GM18507 (cell line): ENCODE measurements at places on chromosomes 2 and 18.

DNA sequence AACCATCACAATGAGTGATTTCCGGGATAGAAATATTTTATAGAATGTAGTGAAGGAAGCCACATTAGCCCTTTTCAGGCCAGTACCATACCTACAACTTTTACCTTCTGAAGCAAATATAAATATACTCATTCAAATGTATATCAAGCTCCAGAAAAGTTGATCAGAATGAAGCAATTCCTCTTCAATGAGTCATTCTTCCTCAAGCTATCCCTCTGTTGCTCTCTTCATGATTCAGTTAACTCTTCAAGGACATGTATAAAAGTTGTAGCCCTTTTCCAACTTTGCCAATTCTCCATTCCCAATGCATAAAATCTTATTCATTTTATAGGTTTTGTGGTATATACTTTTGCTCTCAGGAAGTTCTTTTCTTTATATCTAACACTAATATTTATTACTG is 242.1 kb upstream of the RGPD4 start:
- DNase-seq = no peak

DNA sequence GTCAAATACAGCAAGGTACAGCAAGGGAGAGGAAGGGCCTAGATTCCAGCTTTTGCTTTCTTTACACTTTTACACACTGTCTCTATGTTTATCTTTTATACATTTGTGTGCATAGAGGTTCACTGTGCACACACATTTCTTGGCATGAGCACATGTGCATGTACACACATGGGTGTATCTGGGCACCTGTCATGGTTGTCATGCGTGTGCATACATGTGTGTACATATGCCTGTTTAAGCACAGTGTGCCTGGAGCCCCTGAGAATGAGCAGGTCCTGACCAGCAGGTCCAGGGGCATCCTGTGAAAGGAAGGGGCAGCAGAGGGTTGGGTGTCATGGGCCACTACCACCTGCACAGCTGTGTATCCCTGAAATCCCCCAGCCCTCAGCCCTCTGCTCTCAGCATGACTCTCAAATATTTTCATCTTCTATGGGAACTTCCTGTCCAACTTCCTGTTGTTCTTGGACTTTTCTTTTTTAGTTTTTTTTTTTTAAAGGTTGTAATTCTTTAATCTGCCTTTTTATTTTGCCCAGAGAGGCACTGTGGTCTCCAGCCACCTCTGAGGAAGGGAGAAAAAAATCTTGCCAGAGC is 97.0 kb upstream of the EPAS1 start:
- DNase-seq = no peak

GRCh38 chr2:197800091-197800490 is 4.3 kb upstream of the PLCL1 start:
- DNase-seq = no peak

DNA sequence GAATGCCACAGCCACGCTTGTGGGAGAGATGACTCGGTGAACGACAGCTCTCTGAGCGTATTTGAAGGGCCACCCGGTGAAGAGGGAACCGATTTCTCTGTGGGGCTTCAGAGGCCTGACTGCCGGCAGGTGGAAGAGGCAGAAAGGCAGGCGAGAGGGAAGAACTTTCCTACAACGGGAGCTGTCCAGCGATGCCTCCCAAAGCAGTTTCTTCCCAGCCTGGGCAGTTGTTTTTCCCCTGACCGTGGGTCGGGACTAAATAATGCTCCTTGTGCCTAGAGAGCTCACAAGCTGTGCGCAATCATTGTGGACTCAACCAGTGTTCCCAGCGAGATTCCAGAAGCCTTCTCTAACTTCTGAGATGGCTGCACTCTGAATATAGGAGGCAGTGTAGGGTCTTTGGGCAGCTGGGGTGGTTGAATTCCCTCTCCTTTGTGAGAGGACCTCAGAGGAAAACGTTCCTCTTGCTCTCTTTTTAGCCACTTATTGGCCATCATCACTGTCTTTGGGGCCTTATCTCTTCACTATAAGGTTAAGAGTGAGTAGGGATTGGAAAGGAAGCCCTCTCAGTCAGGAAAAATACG is 710 bp downstream of the SEC11C start:
- DNase-seq = no peak

- no peak for DNase-seq
Observed at GRCh38 chr2:103151046-103151445, 389.2 kb downstream of the TMEM182 start.

DNA sequence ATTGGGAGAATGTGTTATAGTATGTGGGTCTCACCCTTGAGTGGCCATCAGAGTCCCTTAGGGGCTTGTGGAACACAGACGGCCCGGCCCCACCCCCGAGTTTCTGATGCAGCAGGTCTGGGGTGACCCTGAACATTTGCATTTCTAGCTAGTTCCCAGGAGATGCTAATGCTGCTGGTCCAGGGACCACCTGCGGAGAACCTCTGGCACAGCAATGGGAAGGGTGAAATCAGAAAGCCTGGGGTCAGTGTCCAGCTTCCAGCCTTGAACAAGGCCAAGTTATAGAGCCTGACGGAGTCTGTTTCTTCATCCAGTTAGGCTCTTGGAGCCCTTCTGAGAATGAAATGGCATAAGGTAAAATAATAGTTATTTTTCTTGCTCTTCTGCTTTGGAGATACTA is 126.5 kb downstream of the RGPD3 start:
- DNase-seq = no peak

- no peak for DNase-seq
Observed at GRCh38 chr2:105175231-105175630, 66.3 kb upstream of the GPR45 start.

GRCh38 chr2:72038524-72038923 is 109.1 kb downstream of the CYP26B1 start:
- no peak for DNase-seq

DNA sequence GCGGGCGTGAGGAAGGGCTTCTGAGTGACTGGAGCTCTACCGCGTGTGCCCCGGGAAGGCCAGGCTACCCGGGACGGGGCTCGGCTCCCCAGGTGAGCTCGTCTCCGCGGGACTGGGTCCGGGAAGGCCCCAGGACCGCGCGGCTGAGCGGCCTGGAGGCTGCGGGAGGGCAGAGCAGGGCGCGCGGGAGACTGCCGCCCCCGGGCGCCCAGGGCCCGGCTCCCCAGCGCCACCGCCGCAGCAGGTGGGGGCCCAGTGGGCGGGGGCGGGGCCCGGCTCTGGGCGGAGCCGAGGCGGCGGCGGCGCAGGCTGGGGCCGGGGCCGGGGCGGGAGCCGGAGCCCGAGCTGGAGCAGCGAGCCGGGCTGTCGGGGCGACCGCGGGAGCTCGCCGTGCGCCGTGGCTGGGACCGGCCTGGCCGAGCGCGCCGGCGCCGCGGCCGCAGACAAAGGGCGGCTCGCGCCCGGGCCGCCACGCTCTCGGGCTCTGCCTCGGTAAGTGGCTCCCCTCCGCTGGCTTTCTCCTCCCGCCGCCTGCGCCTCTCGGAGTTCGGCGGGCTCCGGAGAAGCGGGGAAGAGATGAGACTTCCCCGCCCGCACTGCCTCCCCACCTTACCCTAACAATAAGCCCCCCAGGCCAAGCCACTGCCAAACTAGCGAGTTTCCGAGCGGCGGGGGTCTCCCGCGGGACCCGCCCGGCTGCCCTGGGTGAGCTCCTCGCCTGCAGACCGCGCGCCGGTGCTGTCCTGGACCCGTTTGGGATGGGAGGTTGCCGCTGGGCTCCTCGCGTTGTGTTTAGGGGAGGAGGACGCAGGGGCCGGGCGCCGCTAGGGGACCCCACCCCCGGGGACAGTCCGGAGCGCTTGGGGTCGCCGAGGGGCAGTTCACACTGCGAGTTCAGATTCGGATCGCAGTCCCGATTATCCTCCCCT is at the start of gene MAPK4:
TSS of gene MAPK4 (plus strand) at position 336 of the 929 bp plus-strand sequence. CDS start 103,872 bp downstream, outside the sequence.
- peak; percentile 9 for DNase-seq

GRCh38 chr18:57278933-57279332 is 73.4 kb upstream of the ST8SIA3 start:
- DNase-seq = no peak

- DNase-seq = no peak
Observed at GRCh38 chr18:75161256-75162028, 47.5 kb downstream of the PTGR3 start.

DNA sequence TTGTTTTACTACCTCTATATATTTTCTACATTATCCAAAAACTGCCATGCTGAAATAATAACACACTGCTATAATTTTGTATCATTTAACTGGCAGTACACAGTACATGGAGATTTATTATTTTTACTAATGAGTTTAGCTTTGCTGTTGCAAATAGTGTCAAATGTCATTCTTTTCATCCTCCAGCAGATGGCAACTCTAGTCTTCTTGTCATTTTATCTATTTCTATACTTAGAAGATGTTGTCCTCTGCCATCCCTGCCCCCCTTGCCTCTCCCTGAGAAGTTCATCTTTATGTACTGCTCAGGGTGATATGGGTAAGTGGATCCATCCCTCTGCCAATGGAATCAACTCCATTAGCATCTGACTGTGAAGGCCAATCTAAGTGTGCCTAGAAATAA is 21.7 kb upstream of the LRRTM1 start:
- no peak for DNase-seq

DNA sequence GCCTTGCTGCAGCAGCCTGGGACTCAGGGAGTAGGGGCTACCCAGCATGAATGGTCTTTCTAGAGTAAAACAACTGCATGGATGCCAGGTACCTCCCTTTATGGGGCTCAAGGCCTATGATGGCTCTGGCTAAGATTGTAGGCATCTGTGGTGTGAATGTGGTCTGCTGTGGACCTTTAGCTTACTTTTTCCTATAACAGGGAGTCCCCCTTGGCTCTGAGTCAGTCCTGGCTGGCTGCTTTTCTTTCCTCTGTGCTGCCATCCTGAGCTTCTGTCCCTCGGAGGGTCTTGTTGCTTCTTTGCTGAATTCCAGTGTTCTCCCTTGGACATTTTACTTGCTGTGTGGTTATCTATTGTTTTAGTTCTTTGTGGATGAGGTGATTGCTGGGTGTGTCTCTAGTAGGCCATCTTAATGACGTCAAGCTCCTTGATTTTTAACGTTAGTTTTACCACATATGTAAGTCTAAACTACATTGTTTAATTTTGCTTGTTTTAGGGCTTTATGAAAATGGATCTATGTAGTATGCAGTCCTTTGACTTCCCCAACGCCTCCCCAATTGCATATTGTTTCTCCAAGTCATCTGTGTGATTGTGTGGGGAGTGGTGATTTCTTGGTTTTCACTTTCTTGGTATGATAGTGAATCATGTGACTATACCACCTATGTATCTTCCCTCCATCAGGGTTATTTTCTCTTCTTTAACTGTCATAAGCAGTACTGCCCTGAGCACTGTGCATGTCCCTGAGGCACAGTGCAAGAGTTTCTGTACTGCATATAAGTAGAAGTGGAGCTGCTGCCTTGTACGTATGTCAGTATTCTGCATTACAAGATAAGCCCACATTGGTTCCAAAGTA is 92.4 kb downstream of the NCK2 start:
- no peak for DNase-seq

GRCh38 chr18:69401972-69402532 is 1.4 kb downstream of the DOK6 start:
- DNase-seq = no peak

DNA sequence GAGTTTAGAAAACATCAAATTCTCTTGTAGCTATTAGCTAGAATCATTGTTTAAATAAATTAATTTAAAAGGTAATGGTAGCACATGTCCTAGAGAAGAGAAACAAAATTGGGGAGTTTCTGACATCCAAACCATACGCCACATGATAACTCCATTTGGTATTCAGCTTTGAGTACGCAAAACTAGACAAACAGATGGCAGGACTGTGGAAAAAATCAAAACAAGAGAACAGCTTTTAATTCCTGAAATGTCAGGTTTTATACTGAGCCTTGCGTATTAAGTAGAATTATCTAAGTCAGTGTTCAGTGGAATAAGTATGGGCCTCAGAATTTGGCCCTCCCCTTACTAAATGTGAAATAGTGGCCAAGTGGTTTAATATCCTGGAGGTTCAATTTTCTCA is 82.4 kb upstream of the PDE1A start:
- DNase-seq = no peak

DNA sequence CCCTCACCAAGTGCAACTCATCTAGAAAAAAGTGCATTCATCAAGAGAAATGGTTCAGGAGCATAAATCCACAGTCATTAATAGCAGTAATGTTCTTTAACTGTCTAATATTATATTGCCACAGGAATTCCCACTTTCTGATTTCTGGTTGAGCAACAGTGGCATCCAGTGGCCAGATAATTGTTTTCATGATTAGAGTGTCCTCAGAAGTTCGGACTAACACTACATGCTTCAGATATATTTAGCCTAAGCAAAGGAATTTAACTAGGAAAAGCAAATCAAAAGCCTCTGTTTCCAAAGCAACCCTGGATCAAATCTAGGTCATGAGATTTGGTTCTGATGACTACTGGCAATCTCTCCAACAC is 9.8 kb upstream of the ERBB4 start:
- DNase-seq = no peak

DNA sequence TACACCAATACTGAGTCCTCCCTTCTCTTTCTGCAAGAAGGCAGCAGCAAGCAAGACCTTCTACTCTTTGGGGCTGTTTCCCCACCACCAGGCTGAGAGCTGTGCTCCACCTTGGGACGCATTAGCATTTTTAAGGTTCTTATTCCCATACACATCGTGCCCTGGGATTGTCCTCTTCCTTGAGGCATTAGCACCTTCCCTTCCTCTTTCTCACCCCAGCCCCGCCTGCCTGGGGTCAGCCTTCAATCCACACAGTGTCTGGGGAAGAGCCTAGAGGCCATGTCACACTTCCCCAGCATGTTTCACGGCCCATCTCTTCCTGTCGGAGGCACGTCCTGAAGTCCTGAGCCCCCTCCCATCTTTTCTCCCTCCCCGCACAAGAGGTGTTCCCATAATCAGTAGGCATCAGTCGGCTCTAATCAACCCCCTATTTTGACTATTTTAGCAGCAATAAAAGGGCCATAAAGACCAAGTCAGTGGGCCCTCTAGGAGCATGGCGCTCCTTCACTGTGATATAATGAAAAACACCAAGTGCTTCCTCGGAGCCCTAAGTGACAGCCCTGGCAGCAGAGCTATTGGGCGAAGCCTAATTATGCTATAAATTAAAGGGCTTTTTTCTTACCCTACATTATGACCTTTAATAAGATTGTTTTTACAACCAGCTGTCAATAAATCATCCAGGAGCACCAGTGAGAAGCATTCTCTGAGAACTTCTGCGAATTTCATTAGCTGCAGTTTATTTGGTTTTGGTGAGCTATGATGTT is 55.0 kb upstream of the PKDCC start:
- DNase-seq = no peak

DNA sequence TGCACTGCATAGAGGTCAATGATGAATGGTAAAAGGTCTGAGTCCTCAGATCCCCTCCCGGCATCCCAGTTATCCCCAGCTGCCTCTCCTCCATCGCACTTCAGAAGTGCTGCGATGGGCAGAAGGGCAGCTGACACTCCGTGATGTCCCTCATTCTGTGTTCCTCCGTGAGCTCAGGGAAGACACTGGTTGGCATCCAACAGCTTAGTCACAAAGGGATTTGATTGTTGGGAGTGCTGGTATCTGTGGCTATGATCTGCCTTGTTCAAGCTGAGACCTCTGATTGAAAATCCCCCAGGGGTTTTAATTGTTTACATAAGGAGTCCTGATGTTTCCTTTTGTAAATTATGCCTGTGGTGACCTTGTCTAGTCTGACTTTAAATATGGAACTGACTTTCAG is 19.0 kb upstream of the SAG start:
- DNase-seq = no peak

DNA sequence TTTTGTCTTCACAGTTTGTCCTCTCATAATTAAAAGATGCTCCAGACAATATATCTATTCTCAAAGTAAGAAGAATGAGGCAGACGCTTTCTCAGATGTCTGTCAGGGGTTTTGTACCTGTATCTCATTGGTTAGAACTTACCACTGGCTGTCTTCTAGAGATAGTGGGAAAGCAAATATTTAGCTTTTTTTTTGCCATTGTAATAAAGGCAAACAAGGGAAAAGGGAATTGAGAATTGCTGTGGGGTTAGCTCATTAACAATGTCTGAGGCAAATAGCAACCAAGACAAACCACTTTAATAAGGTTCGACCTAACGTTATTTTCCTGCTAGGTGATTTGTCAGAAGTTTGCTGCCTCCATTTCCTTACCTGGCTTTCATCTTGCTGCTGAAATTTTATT is 30.0 kb downstream of the ZNF638 start:
- no peak for DNase-seq
